ENCODE measurements at places on chromosomes 1 and 21.

DNA sequence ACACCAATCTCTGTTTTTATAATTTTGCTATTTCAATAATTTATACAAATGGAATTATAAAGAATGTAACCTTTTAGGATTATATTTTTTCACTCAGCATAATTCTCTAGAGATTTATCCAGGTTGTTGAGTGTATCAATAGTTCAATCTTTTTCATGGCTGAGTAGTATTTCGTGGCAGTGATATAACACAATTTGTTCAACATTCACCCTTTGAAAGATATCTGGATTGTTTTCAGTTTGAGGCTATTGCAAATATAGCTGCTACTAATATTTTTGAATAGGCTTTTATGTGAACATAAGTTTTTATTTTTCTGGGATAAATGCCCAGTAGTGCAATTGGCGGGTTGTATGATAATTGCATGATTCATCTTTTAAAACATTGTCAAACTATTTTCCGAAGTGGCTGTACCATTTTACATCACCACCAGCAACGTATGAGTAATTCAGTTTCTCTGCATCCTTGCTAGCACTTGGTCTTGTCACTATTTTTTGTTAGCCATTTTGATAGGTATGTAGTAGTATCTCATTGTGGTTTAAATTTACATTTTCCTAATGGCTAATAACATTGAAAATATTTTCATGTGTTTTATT lies 55.6 kb upstream of the ABCD3 start:
- DNase-seq = no peak

- DNase-seq = no peak
Observed at GRCh38 chr1:79040424-79041082, 34.0 kb upstream of the ADGRL4 start.

DNA sequence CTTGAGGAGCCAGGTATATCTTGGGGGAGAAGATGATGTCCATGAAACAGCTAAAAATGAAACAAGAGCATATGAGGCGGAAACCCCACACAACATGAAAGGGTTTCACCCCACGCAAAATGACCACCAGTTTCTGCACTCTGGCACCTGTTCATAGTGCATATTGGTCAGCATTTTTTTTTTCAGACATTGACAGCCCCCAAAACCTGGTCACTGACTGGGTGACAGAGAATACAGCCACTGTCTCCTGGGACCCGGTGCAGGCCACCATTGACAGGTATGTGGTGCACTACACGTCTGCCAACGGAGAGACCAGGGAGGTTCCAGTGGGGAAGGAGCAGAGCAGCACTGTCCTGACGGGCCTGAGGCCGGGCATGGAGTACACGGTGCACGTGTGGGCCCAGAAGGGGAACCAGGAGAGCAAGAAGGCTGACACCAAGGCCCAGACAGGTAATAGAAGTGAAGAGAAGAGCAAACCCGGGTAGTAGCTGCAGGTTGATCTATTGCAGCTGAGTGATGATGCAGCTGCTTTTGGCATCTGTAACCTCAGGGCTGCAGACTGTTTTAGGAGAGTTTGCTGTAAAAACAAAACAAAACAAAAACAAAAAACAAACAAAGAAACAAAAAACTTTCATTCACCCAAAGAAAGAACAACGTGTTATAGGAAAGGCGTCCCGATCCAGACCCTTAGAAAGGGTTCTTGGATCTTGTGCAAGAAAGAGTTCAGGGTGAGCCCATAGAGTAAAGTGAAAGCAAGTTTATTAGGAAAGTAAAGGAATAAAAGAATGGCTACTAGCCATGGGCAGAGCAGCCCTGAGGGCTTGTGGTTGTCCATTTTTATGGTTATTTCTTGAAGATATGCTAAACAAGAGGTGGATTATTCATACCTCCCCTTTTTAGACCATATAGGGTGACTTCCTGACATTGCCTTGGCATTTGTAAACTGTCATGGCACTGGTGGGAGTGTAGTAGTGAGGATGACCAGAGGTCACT lies 51.0 kb downstream of the TNN start:
- DNase-seq = no peak

DNA sequence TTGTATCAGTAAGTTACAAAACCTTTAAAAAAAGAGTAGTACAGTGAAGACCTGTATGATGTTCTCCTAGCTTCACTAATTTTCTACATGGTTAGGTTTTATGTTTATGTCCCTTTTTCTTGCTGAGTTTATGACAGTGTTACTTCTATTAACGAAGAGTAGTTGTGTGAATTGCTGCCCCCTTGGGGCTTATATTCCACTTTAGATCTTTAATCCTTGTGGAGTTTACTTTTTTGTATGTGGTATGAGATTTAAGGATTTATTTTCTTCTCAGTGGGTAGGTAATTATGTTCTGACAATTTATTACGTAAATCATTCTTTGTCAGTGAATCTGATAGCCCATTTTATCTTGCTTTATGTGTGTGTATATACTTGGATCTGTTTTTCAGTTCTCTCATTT lies 14.8 kb downstream of the KCTD3 start:
- no peak for DNase-seq

DNA sequence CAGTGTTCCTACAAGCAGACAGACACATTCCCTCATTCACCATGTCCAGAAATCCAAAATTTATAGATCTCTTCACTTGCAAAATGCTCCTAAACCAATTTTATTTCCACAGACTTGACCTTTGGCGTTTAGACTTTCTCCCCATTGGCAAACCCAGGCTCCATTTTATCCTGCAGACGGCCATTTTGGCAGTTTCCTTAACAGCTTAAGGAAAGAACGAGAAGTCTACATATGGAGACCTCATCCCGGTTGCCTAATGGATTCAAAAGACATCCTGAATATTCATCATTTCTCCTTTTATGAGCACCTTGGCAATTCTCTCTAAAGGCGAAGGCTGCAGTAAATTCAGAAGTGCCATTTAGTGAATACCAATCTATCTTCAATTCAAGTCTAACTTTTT lies 132.9 kb downstream of the HLX start:
- DNase-seq = no peak

DNA sequence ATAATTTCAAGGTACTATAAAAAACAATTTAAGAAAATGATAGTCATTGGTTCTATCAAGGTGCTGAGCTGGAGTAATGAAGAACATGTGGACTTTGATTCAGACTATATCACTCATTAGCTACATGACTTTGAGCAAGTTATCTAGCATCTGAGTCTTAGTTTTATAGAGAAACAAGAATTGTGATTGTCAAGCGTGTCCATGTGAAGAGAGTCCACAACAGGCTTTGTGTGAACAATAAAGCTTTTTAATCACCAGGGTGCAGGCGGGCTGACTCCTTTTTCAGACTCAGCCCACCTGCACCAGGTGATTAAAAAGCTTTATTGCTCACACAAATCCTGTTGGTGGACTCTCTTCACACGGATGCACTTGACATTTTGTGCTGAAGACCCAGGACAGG lies 26.6 kb upstream of the DMRTB1 start:
- DNase-seq = no peak

DNA sequence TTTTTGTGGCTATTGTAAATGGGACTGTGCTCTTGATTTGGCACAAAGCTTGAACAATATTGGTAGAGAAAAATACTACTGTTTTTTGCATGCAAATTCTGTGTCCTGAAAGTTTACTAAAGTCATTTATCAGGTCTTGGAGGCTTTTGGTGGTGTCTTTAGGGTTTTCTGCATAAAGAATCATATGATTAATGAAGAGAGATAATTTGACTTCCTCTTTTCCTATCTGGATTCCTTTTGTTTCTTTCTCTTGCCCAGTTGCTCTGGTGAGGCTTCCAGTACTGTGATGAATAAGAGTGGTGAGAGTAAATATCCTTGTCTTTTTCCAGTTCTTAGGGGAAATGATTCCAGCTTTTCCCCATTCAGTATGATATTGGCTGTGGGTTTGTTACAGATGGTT lies 1166.7 kb downstream of the NCAM2 start:
- no peak for DNase-seq

GRCh38 chr1:172638885-172639831 lies 19.7 kb upstream of the FASLG start:
- DNase-seq = peak; percentile 80

DNA sequence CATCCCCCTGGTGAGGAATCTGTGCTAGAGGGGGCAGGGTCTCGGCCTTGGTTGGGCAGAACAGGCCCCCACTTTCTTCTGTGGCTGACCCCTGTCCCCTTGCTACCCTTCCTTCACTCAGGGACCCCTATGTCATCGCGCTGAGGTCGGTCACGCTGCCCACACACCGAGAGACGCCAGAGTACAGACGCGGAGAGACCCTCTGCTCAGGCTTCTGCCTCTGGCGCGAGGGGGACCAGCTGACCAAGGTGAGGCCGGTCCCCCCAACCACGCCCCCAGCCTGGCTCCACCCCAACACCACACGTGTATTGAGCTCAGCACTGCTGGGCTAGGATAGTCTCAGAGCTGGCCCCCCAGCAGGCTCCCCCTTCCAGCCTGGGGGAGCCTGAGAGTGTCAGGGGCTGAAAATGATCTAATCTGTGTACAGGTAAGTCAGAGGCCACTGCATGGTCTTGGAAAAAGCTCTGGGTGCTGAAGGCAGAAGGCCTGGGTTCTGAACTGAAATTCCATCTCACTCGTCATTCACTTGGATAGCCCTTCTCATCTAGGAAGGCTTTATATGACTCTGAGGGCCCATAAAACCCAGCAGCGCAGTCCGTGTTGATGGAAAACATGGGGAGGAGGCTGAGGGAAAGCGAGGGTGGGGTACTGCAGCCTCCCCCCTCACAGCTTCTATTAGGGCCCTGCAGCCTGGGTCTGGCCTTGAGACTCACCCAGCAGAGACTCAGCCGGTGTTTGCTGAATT lies 15.3 kb downstream of the FAM151A start:
- no peak for DNase-seq

- no peak for DNase-seq
Observed at GRCh38 chr1:17743008-17743647, 12.0 kb upstream of the ACTL8 start.

DNA sequence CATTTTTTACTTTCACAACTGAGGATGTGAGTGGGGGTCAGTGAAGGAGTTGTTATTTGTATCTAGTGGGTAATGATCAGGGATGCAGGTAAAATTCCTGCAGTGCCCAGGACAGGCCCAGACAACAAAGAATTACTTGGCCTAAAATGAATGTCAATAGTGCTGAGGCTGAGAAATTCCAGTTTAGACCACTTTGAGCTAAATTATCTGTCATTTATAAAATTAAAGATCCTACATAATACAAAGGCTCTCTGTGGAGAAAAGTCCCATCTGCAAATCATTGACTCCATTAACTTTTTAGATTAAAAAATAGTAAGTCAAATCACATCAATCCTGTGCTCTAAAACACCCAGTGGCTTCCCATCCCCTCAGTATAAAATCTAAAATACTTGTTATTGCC lies 130.7 kb upstream of the COL11A1 start:
- DNase-seq = no peak

DNA sequence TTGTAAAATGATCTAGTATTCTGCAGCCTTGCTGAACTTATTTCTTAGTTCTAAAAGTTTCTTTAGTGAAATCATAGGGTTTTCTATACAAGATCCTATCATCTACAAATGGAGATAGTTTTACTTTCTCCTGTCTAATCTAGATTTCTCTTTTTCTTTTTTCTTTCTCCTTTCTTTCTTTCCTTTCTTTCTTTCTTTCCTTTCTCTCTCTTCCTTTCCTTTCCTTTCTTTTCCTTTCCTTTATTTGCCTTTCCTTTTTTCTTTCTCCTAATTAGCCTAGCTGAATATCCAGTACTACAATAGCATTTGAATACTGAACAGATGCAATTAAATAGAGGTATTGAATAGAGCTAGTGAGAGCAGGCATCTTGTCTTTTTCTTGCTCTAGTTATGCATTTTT lies 186.6 kb upstream of the SPAG17 start:
- DNase-seq = no peak

- DNase-seq = no peak
Observed at GRCh38 chr1:224519874-224520273, 85.3 kb upstream of the WDR26 start.

DNA sequence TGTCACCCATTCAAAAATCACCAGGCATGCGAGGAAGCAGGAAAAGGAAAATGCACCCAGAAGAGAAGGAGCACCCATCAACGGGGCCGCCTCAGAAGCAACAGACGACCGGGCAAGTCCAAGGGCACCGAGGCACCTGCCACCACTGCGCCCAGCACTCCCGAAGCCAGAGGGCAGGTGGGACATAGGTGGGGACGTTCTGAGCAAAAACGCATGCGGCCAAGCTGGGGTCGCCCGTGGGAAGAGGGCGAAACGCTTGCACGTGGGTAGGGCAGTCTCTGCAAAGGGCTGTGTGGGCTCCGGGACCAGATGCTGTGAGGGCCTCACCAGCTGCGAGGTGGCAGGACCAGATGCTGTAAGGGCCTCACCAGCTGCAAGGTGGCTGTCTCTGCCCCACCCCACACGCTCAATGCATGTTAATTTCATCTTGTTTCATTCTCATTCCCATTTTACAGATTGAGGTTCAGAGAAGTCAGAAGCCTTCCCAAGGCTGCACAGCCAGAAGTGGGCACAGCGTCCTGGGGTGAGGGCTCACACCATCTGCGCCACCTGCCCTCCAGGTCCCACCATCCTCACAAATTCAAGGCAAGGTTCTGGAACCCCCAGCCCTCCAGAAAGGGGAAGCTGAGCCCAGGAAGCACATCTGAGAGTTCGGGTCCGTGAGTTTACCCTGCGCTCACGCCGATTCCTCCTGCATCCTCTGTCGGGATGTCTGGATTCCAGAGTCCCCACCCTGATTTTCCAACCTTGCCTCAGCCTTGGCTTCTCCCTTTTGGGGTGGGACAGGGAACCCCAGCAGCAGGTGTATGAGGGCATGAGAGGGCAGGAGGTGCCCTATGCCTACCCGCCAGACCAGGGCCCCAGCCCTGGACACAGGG lies 8.2 kb upstream of the SAMD11 start:
- no peak for DNase-seq

DNA sequence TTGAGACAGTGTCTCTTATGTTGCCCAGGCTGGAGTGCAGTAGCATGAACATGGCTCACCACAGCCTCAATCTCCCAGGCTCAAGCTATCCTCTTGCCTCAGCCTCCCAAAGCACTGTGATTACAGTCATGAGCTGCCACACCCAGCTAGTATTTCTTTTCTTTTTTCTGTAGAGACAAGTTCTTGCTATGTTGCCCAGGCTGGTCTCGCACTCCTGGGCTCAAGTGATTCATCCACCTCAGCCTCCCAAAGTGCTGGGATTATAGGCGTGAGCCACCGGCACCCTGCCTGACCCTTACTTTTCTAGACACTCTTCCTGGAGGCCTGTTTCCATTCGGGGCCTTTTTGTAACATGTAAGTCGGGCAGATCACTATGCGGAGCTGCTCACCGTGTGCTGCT lies 30.1 kb upstream of the SRP9 start:
- no peak for DNase-seq
